Mammary microvascular endothelial cell (primary cell): ENCODE measurements at places on chromosomes 3 and 15. TPM values are rescaled to one million over a fixed set of nuclear protein-coding genes. Genes with fewer than 3 reads are reported as not detected.

ZNF774 gene
- 0.69 and 0.87 TPM in 2 replicates for total RNA-seq

IP6K2 gene
- 42.6 and 44.2 TPM in 2 replicates for total RNA-seq

PTH1R gene
- total RNA-seq: not detected in 2 replicates

HYPK gene
- total RNA-seq: 10.3 and 16.8 TPM in 2 replicates

PLSCR4 gene
- 43.8 and 45.5 TPM in 2 replicates for total RNA-seq

IGSF11 gene
- not detected in 2 replicates for total RNA-seq

AP3B2 gene
- total RNA-seq: not detected in 2 replicates

MB21D2 gene
- 29.3 and 30.3 TPM in 2 replicates for total RNA-seq

ILDR1 gene
- total RNA-seq: not detected in 2 replicates

ABHD10 gene
- total RNA-seq: 29.4 and 31.8 TPM in 2 replicates

SNTN gene
- total RNA-seq: not detected in 2 replicates

GRIP2 gene
- total RNA-seq: not detected in 2 replicates

CASR gene
- total RNA-seq: not detected in 2 replicates

RETNLB gene
- total RNA-seq: not detected in 2 replicates

C3orf20 gene
- not detected in 2 replicates for total RNA-seq

RPL14 gene
- total RNA-seq: 348 and 350 TPM in 2 replicates

CCDC80 gene
- 5.4 and 6.0 TPM in 2 replicates for total RNA-seq

TTC21A gene
- 2.2 and 2.4 TPM in 2 replicates for total RNA-seq
